H1 (cell line): ENCODE measurements at places on chromosomes 3 and 15.
A peak's percentile ranks its signal among the peaks of the same experiment; 100 is the strongest.

DNA sequence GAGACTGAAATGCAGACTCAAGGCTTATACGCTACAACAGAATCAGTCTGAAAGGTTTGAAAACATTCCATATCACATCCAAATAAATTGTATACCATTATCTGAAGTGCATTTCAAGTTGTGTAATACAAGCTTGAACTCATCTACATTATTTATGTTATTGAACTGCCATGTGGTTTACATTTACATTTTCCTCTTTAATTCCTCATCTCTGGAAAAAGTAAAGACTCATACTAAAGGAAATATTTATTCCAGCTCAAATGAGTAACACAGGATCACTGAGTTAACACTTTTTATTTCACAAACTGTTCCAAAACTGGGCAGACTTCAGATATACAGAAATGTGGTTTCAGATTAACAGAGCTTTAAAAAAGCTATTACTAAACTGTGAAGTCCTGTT, 282.5 kb downstream of the ULK4 start:
- peaks cover 4% of the 10 kb centered on the region; the same call in 1 of the 2 replicates for H3K4me1 ChIP-seq
- H3K27ac ChIP-seq = no peak overlapping the region
- H3K4me3 ChIP-seq = no peak overlapping the region
- H3K36me3 ChIP-seq = no peaks in the 10 kb centered on the region
- no peaks in the 10 kb centered on the region for H3K27me3 ChIP-seq

- H3K36me3 ChIP-seq = no peaks in the 10 kb centered on the region
- H3K27ac ChIP-seq = no peak overlapping the region
- H3K27me3 ChIP-seq = no peaks in the 10 kb centered on the region
- DNase-seq = no peak
- H3K4me1 ChIP-seq = no peaks in the 10 kb centered on the region
- H3K4me3 ChIP-seq = no peak overlapping the region
Measured at GRCh38 chr15:72033711-72034110, 84.2 kb downstream of the MYO9A start.

GRCh38 chr3:4722103-4722502, 229.0 kb downstream of the ITPR1 start:
- H3K4me3 ChIP-seq = no peak overlapping the region
- no peaks in the 10 kb centered on the region for H3K27me3 ChIP-seq
- no peak overlapping the region for H3K27ac ChIP-seq
- no peak for DNase-seq
- no peaks in the 10 kb centered on the region for H3K36me3 ChIP-seq

DNA sequence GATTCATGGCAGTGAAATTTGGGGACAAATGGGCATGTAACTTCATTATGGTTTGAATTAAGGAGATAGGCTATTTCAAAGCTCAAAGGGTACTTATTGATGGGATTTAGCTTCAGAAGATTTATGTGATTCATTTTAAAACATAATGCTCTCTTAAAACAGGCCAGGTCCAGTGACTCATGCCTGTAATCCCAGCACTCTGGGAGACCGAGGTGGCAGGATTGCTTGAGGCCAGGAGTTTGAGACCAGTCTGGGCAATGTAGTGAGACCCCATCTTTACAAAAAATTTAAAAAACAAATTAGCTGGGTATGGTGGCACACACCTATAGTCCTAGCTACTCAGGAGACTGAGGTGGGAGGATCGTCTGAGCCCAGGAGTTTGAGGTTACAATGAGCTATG, 11.5 kb downstream of the THAP10 start:
- no peaks in the 10 kb centered on the region for H3K4me1 ChIP-seq
- H3K36me3 ChIP-seq = no peaks in the 10 kb centered on the region
- H3K27me3 ChIP-seq = no peaks in the 10 kb centered on the region

- no peaks in the 10 kb centered on the region for H3K4me1 ChIP-seq
- H3K36me3 ChIP-seq = no peaks in the 10 kb centered on the region; the same call in 1 of the 2 replicates
- no peak overlapping the region for H3K4me3 ChIP-seq
- DNase-seq = no peak
Measured at GRCh38 chr3:116716490-116716889, 6.9 kb downstream of the TUSC7 start.

GRCh38 chr3:100761951-100762350, 52.7 kb downstream of the TFG start:
- H3K4me1 ChIP-seq = no peaks in the 10 kb centered on the region
- H3K27ac ChIP-seq = no peak overlapping the region
- H3K36me3 ChIP-seq = no peaks in the 10 kb centered on the region
- no peak overlapping the region for H3K4me3 ChIP-seq

DNA sequence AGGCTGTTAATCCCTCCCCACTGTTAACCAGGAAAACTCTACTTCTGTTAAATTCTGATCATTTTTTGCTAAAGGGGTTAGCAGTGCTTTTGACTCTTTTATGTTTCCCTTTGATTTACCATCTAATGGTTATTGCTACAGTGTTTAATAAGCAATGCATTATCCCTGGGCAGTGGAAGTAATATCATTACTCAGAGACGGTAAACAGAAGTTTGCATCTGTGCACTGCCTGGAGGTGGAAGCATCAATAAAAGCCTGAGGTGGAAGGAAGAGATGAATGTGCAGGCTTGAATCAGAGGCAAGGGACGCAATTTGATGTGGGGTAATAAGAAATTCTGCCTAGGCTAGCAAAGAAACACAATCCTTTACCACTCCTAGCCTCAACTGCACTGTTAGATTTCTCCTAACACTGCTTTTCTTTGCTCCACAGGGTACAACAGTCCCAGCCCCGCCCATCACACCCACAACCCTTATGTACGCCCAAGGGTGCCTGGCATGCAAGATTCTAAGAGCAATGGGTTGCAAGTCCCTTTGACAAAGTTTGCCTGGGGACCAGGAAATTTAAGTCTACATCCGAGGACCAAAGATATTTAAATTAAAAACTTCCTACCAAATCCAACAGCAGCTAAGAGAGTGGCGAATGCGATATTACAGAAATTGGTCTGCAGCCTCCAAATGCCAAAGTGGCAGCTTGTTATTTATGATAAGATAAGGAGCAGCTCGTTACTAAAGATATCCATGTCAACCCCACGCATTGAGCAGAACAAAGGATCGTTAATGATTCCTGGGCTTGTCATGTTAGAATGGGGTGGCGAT, 261.4 kb downstream of the FHIT start:
- no peak for DNase-seq
- H3K27ac ChIP-seq = no peak overlapping the region
- H3K27me3 ChIP-seq = no peaks in the 10 kb centered on the region
- H3K4me1 ChIP-seq = no peaks in the 10 kb centered on the region
- no peak overlapping the region for H3K4me3 ChIP-seq

DNA sequence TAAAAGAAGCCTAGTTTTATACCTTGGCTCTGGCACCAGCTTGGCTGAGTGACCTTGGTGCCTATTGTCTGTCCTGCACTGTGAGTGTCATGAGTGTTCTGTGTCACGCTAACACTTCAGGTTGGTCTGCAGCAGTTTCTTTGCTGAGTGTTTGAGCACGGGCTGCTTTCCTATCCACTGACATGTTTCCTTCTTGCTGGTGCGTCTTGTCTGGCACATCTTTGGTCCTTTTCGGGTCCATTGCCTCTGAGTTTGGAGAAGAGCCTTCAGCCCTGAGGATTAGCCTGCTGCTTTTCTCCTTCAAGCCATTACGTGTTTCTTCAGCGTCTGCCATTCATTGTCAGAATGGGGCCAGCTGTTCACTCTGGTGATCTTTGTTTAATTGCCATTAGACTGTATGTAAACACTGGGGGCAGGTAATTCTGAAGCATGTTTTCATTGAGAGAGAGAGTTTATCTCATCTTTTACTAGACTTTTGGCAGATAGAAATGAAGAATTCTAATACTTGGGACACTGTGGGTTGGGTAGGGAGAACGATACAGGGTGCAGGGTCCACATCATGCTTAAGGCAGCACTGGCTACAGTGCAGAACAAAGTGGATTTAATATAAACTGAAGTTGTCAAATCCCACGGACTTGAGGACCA, 55.5 kb downstream of the LRRC28 start:
- DNase-seq = no peak
- no peak overlapping the region for H3K27ac ChIP-seq
- H3K4me3 ChIP-seq = no peak overlapping the region
- H3K4me1 ChIP-seq = peaks cover 7% of the 10 kb centered on the region
- H3K27me3 ChIP-seq = no peaks in the 10 kb centered on the region

DNA sequence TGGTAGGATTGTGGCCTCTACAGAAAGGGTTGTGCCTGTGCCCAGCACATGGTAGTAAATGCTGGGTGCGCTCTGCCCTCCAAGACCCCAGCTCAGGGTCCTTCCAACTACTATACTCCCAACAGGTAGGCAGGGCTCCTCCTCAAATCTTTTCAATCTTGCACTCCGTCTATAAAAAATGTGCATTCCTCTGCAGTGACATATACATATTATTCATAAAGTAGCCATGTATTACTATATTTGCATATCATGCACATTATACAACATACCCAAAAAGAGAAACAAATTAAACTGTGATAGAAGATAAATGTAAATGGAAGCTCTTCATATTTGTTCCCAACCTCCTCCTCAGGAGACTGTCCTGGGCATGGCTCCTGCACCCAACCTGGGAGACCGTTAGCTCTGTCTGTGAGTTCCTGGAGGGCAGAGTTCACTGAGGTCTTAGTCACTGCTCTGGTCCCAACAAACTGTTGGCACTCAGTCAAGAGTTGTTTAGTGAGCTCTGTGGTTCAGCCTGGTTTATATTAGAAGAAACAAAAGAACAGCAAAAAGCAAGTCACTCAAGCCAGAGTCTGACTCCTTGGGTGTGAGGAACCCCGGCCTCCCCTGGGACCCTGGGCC, 47.7 kb upstream of the GRIP2 start:
- H3K27ac ChIP-seq = no peak overlapping the region
- H3K27me3 ChIP-seq = no peaks in the 10 kb centered on the region
- no peaks in the 10 kb centered on the region for H3K4me1 ChIP-seq
- no peak for DNase-seq
- H3K36me3 ChIP-seq = no peaks in the 10 kb centered on the region

- no peaks in the 10 kb centered on the region for H3K27me3 ChIP-seq
- H3K27ac ChIP-seq = no peak overlapping the region
- DNase-seq = no peak
- H3K36me3 ChIP-seq = no peaks in the 10 kb centered on the region
- H3K4me1 ChIP-seq = no peaks in the 10 kb centered on the region
Measured at GRCh38 chr3:125351152-125351551, 24.0 kb downstream of the ZNF148 start.

GRCh38 chr3:57680046-57680445, 12.8 kb downstream of the DENND6A start:
- H3K4me1 ChIP-seq = no peaks in the 10 kb centered on the region
- no peak overlapping the region for H3K4me3 ChIP-seq
- no peak for DNase-seq
- H3K27me3 ChIP-seq = no peaks in the 10 kb centered on the region

GRCh38 chr15:36883713-36884517, 216.4 kb downstream of the MEIS2 start:
- peaks cover 29% of the 10 kb centered on the region for H3K4me1 ChIP-seq
- DNase-seq = no peak
- H3K27ac ChIP-seq = no peak overlapping the region
- H3K36me3 ChIP-seq = no peaks in the 10 kb centered on the region

- H3K4me3 ChIP-seq = no peak overlapping the region
- H3K27me3 ChIP-seq = peaks cover 10% of the 10 kb centered on the region
- peaks cover 17% of the 10 kb centered on the region; the same call in 1 of the 2 replicates for H3K36me3 ChIP-seq
- H3K27ac ChIP-seq = no peak overlapping the region
- H3K4me1 ChIP-seq = no peaks in the 10 kb centered on the region
Measured at GRCh38 chr15:44715797-44716334, 4.5 kb downstream of the B2M start.

DNA sequence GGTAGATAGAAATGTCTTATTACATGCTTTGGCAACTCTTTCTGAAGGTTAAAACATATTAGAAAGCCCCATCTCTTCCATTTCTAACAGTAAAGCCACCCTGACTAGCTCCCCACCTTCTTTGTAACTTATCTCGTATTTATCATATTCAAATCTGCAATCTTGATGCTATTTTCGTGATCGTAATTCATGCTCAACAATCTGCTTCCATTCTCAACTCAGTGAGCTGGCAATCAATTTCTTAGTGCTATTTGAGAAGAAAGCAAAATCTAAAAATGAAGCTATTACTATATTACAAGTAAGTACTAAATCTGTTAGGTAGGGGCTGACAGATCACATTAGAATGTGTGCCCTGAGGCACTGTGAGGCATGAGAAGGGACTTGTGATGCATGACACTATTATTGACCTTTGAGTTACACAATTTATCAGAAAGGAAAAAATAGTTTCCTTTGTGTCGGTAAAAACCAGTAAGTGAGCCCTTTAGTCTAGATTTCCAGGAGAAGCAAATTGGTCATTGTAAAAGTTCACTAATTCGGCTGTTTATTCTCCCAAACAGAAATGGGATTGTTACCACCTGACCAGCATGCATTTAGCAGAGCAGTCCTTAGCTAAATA, 379.7 kb upstream of the CNTN6 start:
- H3K4me1 ChIP-seq = no peaks in the 10 kb centered on the region
- no peaks in the 10 kb centered on the region for H3K27me3 ChIP-seq
- no peak overlapping the region for H3K4me3 ChIP-seq
- H3K27ac ChIP-seq = no peak overlapping the region
- DNase-seq = no peak

GRCh38 chr3:50245831-50246516, 10.0 kb downstream of the GNAI2 start:
- peak overlapping the region; percentile 27 for H3K4me3 ChIP-seq
- peaks cover 44% of the 10 kb centered on the region for H3K4me1 ChIP-seq
- peak overlapping the region; percentile 53 for H3K27ac ChIP-seq
- H3K36me3 ChIP-seq = no peaks in the 10 kb centered on the region

- H3K4me1 ChIP-seq = no peaks in the 10 kb centered on the region; the same call in 1 of the 2 replicates
- DNase-seq = no peak
- no peaks in the 10 kb centered on the region for H3K36me3 ChIP-seq
- H3K4me3 ChIP-seq = no peak overlapping the region
- H3K27ac ChIP-seq = no peak overlapping the region
- H3K27me3 ChIP-seq = no peaks in the 10 kb centered on the region
Measured at GRCh38 chr3:12629560-12629959, 34.4 kb downstream of the RAF1 start.

GRCh38 chr15:82393671-82394070, 35.9 kb upstream of the GOLGA6L9 start:
- peaks cover 5% of the 10 kb centered on the region; the same call in 1 of the 2 replicates for H3K4me1 ChIP-seq
- H3K36me3 ChIP-seq = no peaks in the 10 kb centered on the region
- DNase-seq = no peak
- H3K27ac ChIP-seq = no peak overlapping the region
- no peaks in the 10 kb centered on the region for H3K27me3 ChIP-seq

GRCh38 chr3:107813026-107813425, 277.8 kb downstream of the CD47 start:
- DNase-seq = no peak
- no peak overlapping the region for H3K27ac ChIP-seq
- H3K4me1 ChIP-seq = no peaks in the 10 kb centered on the region
- no peak overlapping the region for H3K4me3 ChIP-seq
- no peaks in the 10 kb centered on the region for H3K27me3 ChIP-seq

- DNase-seq = no peak
- no peak overlapping the region for H3K4me3 ChIP-seq
- H3K27ac ChIP-seq = no peak overlapping the region
- no peaks in the 10 kb centered on the region; the same call in 1 of the 2 replicates for H3K36me3 ChIP-seq
- no peaks in the 10 kb centered on the region for H3K27me3 ChIP-seq
Measured at GRCh38 chr3:140724856-140725812, 47.3 kb downstream of the TRIM42 start.
